ENCODE measurements at places on chromosomes 11 and 22. TPM values are rescaled to one million over a fixed set of nuclear protein-coding genes. Genes with fewer than 3 reads are reported as not detected.
A peak's percentile ranks its signal among the peaks of the same experiment; 100 is the strongest.

P4HA3 gene
- polyA plus RNA-seq: not detected

NCF4 gene
- polyA plus RNA-seq: 9.7 TPM

DNA sequence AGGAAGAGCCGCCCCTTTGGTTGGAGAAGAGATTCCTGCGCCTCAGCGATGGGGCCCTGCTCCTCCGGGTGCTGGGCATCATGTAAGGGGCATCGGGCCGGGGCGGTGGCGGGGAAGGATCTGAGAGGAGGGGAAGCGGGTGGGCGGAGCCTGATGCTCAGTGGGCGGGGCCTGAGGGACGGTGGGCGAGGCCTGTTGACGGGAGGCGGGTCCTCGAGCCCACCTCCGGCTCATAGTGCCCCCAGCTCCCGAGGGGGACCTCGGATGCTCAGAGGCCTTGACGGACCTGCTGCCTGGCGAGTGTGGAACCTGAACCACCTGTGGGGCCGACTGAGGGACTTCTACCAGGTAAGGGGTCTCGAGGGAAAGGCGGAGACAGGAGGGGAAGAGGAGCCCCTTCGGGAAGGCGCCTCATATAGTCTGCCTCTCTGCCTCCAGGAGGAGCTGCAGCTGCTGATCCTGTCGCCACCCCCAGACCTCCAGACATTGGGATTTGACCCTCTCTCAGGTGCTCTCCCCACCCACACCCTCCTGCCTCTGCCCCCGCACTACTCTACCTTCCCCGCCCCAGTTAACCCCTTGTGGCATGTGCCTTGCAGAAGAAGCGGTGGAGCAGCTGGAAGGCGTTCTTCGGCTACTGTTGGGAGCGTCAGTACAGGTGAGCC, 799 bp downstream of the CCDC88B start:
- H3K27ac ChIP-seq: no peak overlapping the region
- H3K4me3 ChIP-seq: peak overlapping the region; percentile 21
- no peaks in the 10 kb centered on the region for H3K27me3 ChIP-seq

GRCh38 chr11:130390071-130390758, 38.2 kb downstream of the ADAMTS8 start:
- no peak overlapping the region for H3K4me3 ChIP-seq
- no peaks in the 10 kb centered on the region for H3K4me1 ChIP-seq
- no peaks in the 10 kb centered on the region for H3K27me3 ChIP-seq
- H3K27ac ChIP-seq: no peak overlapping the region
- DNase-seq: peak; percentile 41

DNA sequence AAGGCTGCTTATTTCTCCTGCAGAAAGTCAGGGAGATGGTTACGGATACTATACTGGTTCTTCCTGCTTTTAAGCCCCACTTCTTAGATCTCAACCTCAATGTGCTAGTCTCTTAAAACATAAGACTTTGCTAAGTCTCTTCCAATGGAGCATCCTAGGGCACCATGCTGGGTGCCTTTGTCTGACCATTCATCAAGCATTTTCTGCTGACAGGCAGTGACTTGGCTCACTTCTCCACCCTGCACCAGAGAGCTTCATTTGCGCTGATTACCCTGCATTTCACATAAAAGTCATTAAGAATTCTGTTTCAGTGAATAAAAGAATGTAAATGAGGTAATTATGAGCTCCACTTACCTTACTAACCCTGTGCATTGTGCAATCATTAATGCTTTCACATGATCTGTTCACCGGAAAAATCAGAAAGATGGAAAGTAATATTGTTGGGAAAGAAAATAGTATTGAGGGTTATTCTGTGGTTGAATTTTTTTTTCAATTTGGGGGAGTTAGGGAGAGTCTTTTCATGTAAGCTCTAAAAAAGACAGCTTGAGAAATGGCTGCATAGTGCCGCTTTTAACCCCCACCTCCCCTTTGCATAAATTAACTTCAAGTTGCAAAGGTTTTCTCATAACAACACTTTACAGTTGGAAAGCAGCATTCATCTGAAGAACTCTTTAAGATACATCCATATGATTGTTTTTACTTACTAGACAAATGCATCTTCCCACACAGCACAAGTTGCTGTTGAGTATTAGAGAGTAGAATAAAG, 677.3 kb upstream of the KIRREL3 start:
- no peaks in the 10 kb centered on the region for H3K27me3 ChIP-seq
- H3K4me1 ChIP-seq: peaks cover 19% of the 10 kb centered on the region
- no peaks in the 10 kb centered on the region for H3K36me3 ChIP-seq
- no peak overlapping the region for H3K27ac ChIP-seq
- no peak overlapping the region for H3K4me3 ChIP-seq

- H3K27ac ChIP-seq: peak overlapping the region; percentile 98
- H3K4me1 ChIP-seq: peaks cover 4% of the 10 kb centered on the region
- H3K4me3 ChIP-seq: peak overlapping the region; percentile 87
Observed at GRCh38 chr11:66842501-66842895, 743 bp upstream of the RCE1 start.

DNA sequence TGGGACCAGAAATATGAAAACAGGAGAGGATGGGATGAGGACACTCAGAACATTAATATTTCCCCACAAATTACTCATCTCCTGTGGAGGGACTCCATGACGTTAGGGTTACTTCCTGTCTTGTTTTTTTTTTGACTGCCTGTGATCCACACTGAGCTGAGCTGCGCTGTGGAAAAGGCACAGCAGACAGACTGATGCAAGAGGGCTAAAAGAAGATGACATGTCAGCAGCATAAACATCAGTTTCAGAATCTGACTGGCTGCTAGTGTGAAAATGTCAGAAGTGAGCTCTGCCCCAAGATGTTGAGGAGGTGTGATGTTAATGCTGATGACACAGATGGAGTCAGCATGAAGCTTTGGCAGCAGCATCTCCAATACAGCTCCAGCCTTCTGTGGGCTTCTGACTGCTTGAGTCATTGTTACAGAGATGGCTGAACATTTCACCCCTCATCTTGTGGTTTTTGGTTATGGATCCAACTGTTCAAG, 286.8 kb downstream of the BLID start:
- no peak for DNase-seq
- H3K27me3 ChIP-seq: no peaks in the 10 kb centered on the region
- H3K36me3 ChIP-seq: no peaks in the 10 kb centered on the region
- H3K27ac ChIP-seq: no peak overlapping the region
- no peaks in the 10 kb centered on the region for H3K4me1 ChIP-seq
- H3K4me3 ChIP-seq: no peak overlapping the region

- no peaks in the 10 kb centered on the region for H3K27me3 ChIP-seq
- no peak overlapping the region for H3K27ac ChIP-seq
- H3K4me1 ChIP-seq: no peaks in the 10 kb centered on the region
- no peak overlapping the region for H3K4me3 ChIP-seq
Observed at GRCh38 chr11:102081313-102081712, 28.9 kb upstream of the YAP1 start.
